ENCODE measurements at places on chromosomes 11 and 22. TPM values are rescaled to one million over a fixed set of nuclear protein-coding genes. Genes with fewer than 3 reads are reported as not detected.

The UCP3 gene
- 2.5 TPM for total RNA-seq

The POTEH gene
- total RNA-seq, result not detected

The C11orf86 gene
- total RNA-seq, result not detected

The GAB4 gene
- total RNA-seq, result not detected

The OR5T3 gene
- total RNA-seq, result not detected

The ESAM gene
- total RNA-seq, result 38.4 TPM

The OR4A16 gene
- total RNA-seq, result not detected

- no peak for ATAC-seq
These were observed 10.4 kb upstream of the GAL start for GRCh38 chr11:68673991-68674390.

DNA sequence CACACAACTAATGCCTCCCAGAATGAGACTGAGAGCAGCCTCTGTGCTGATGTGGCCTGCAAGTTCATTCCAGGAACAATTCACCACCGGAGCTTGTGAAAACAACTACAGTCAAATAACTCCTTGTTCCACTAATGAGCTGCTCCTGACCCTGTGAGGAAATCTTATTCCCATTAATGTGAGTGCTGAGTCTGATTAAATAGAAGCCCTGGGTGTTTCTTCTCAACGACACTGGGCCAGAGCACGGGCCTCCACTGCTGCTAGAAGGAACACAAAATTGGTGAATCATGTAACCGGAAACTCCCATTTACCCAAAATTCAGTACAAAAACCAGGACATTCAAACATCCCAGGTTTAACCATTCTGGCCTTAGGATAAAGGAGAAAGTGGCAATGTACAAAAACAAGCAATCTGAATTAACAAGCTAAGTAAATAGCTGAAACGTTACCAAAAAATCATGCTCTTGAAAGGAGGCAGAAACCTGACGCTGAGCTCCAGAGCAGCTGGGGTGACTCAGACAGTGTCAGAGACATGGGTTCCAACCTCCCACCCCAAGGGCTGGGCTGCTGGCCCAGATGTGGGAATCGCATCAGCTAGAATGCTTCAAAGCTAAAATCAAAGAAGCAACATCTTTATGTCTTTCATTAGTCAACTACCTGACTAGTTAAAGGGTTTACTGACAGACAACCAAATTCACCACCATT is 26.7 kb downstream of the SERGEF start:
- ATAC-seq, result peak; percentile 72

GRCh38 chr11:126587541-126587940 is 232.1 kb downstream of the ST3GAL4 start:
- no peak for ATAC-seq

DNA sequence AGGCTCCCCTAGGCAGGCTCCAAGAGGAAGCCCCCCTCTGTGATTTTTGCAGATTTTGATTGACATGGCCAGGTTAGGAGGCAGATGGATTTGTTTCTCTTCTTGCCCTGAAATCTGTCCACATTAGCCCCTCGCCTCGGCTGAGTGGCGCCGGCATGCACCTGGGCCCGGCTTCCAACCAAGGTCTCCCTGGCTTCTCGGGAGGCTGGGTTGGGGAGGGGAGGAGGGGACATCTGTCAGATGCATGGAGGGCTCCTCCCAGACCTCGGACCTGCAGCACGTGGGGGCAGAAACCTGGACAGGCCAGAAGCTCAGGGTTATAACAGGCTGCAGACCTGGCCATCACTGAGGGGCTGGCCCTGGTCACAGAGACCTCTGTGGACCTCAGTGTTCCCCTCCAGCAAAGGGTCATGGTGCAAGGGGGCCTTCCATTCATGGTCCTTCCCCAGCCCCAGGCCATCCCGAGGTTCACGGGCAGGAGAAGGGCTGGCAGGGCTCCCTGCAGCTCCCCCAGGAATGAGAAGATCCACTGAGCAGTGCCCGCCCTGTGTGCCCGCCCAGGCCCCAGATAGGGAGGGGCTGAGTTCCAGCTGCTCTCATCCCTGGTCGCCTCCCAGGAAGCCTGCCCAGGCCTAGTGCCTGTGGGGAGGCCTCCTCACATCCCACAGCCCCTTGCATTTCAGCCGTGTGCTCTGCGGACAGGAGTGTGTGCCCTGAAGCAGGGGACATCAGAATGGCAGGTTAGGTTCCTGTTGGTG is 747.8 kb downstream of the BRD1 start:
- ATAC-seq, result no peak

GRCh38 chr11:29282088-29282487 is 734.7 kb downstream of the KCNA4 start:
- ATAC-seq, result no peak

DNA sequence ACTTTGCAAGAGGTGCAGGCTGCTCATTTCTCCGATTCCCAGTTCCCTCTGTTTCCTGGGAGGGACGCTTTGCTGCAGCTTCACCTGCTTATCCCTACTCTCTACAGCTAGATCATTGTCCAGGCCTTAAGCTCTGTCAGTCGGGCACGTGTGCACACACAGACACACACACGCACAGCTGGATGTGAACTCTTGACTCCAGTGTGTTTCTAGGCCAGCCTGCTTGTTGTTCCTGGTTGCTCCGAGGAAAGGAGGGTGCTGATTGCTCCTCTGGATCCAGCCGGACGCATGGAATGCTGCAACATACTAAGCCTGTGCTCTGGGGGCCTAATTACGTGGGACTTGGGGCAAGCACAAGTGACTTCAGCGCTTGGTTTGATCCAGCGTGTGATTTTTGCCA is 19.7 kb downstream of the ZNRF3 start:
- ATAC-seq, result peak; percentile 51

GRCh38 chr11:6452219-6452618 is 11.4 kb upstream of the HPX start:
- no peak for ATAC-seq

GRCh38 chr11:17603056-17603825 is 56.2 kb downstream of the OTOG start:
- no peak for ATAC-seq

DNA sequence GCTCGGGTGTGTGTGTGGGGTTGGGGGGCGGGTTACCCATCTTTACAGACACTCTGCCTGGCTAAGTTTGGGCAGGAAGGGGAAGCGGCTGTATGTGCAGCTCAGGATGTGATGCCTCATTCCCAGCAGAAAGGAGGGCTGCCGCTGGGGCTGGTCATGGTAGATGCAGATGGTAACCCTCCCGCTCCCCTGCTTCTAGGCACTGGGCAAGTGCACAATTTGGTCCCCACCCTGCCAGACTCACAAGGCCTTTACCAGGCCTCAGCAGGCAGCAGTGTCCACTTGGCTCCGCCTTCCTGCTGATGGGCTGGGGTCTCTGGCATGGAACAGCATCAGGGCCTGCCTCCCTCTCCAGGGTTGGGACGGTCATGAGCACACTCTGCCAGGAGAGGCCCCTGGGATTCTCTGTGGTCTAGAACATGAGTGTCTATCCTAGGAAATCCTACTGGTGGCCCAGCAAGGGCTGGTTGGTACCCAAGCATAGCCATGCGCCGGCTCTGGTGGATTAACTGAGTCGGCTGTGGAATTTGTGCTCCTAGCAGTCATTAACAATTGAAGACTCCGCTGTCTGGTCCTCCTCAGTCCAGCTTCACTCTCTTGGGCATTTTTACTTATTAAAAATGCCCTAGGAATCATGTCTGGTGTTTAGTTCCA is 4.2 kb downstream of the LMO1 start:
- ATAC-seq, result no peak

DNA sequence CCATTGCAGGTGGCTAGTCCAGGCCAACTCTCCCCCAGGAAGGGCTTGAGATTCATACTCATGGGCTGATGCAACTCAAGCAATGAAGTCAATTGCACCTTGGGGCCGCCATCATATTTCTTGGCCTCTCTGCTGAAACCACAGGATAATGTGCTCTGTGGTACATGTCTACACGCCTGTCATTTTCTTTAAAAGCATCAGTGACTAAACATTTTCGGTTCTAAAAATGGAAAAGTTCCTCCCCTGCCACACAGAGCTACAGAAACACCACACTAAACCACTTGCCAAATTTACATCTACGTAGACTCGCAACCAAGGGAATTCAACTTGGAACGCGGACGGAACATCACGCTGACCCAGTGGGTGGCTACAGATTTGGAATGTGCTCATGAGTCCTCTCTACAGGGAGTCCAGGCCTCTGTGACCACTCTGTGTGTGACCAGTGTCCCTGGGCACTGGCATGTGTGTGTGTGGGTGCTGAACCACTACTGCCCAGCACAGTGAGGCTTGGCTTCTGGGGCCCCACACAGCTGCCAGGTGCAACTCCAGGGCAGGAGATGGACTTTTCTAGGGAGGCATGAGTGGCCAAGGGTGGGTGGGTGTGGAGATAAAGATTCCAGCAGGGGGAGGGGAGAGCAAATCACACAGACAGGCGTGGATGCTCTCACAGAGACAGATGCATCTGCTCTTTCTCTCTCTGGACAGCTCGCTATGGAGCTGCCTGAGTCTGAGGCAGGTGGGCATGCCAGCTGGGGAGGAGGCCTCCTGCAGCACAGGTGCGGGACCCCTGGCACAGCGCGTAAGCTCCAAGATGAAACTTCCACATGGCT is 261.9 kb downstream of the CTTN start:
- ATAC-seq, result no peak

DNA sequence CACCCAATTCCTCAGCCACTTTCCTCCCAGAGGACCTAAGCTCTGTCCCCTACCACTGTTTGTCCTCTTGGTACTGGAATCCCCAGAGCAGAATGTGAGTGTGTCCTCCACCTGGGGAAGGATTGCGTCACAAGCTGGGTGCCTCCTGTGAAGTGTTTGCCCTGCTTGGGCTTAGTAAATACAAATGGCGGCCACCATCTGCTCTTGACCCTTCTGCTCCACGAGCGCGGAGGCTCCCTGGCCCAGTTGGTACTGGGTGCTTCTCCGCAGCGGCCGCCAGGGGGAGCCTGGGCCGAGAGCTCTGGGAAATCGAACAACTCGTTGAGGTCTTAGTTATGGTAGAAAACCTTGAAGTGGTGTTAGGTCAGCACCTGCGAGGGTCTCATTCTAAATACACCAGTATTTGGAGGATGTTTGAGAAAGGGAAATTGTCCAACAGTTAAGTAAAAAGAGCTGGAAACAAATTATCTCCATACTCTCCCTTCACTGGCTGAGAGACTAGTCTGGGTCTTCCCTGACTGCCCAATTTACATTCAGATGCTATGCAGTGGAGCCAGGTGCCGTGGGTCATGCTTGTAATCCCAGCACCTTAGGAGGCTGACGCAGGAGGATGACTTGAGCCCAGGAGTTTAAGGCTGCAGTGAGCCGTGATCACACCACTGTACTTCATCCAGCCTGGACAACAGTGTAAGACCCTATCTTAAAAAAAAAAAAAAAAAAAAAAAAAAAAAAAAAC is 74.6 kb upstream of the TEAD1 start:
- ATAC-seq, result peak; percentile 50

- no peak for ATAC-seq
These were observed 31.5 kb upstream of the SCGB1A1 start for GRCh38 chr11:62387381-62387780.

DNA sequence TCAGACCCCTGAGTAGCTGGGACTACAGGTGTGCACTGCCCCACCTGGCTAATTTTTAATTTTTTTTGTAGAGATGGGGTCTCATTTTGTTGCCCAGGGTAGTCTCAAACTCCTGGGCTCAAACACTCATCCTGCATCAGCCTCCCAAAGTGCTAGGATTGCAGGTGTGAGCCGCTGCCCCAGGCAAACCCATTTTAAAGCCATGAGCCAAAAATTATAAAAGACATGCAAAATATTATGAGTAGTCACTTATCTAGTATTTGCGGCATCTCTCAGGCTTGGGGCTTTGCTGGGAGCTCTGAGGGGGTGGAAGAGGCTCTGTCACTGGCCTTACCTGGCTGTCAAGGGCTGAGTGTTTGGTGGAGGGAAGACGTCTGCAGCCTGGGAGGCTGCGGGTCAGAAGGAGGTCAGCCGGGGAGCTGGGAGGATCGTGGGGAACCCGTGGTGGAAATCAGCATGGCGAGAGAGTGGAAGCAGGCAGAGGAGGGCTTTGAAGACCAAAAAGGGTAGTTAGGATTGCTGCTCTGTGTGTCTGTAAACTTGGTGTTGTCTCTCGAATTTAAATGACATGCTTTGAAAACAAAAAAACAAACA is 69.1 kb upstream of the PARVG start:
- no peak for ATAC-seq

GRCh38 chr11:111417011-111417765 is 38.1 kb upstream of the POU2AF1 start:
- peak; percentile 13 for ATAC-seq

DNA sequence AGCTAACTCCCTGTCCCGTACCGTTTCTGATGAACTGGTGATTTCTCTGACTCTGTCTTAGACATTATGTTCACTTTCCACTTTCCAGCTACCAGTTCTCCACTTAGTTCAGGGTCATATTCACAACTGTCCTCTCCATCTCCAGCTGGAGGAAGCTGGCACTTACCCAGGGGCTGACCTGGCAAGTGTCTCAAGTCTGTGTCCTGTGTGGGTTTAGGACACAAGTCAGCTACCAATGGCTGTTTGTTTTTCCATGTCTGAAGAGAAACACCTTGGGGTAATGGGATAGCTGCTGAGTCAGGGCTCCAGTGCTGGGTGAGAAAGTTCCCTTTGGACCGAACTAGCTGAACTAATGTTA is 134.4 kb downstream of the CSNK2A3 start:
- no peak for ATAC-seq

DNA sequence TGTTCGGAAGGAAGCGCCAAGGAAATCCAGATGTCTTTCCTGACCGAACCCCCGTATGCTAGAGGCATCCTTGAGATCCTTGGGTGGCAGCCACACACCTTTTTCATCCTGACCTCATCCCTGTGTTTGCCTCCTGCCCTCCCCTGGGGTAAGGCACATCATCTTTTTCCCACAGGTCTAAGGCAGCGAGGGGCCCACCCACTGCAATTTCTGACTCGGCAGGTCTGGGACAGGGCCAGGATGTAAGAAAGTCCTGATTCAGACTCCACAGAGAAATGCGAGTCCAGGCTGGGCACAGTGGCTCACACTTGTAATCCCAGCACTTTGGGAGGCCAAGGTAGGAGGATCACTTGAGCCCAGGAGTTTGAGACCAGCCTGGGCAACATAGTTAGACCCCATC is 10.5 kb downstream of the ZMAT5 start:
- ATAC-seq, result no peak

DNA sequence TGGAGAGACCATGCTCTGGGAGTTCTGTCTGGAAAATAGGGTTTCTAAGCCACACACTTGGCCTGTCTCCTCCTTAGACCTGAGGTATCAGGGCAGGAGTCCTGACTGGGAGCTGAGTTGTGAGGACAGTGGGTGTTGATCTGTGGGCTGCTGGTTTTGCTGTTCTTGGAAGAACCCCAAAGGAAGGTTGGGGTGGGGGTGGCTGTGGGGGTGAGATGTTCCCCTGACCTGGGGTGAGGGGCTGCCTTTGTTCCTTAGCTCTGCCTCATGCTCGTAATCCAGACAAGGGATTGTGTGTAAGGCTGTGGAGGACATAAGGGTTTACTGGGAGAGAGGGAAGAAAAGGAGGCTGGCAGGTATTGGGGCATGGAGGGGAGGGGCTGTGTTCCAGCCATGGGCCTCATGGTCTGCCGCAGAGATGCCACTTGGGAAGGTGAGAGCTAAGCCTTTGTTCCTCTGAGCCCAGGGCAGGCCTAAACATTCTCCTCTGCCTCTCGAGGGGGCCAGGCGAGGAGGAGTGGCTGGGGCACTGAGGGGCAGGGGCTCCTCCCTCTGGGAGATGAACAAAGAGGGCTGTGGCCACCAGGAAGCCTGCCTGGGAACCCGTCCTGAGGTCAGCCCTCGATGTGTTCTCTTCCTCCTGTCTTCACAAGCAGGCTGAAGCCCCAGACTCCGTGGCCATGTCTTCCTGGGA is 4.4 kb downstream of the OTOG start:
- ATAC-seq, result no peak

- no peak for ATAC-seq
These were observed 24.6 kb upstream of the WNT7B start for GRCh38 chr22:46001426-46002106.

Measured in gastroesophageal sphincter (tissue), 4 donors.